ENCODE measurements at places on chromosomes 5 and 9.

DNA sequence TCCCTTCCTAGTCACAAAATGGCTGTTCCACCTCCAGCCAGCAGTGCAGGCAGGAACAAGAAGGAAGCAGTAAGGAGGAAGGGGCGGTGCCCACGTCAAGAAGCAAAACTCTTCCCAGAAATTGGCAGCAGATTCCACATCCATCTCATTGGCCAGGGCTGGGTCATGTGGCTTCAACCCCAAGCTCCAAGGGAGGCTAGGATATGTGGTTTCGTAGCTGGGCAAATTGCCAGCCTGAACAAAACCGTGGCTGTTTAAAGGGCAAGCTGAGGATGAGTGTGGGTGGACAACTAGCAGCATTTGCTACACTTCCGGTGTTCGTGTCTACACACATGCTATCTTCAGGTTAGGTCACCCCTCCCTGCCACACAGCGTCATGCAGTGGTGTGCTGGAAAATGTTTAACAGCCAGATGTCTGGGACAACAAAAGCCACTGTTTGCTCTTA is 92.1 kb upstream of the MAP1B start:
- DNase-seq = peak; percentile 72

- peak; percentile 77 for DNase-seq
These were observed 90.8 kb downstream of the PLPPR1 start for GRCh38 chr9:101119206-101119819.

DNA sequence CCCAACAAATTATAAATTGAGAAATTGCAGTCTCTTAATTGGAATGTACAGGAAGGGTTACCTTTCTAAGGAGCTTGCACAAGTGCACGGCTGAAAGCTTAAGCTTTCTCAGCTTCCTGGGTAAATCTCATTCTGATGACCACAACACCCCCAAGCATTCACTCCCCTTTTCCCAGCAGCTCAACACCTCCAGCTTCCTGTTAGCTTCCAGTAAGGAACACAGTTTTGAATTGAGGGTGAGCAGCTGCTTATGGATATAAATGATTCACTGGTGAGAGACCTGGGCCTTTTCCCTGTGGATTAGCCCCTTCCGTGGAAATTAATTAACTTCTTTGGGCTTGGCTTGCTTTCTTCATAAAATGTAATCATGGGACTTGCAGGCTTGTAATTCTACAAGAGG is 101.2 kb downstream of the SLC28A3 start:
- DNase-seq = no peak

GRCh38 chr5:41247135-41247534 is 33.8 kb upstream of the C6 start:
- no peak for DNase-seq

GRCh38 chr5:172867761-172868435 is 33.8 kb downstream of the ERGIC1 start:
- no peak for DNase-seq

- no peak for DNase-seq
These were observed 156.2 kb upstream of the S1PR3 start for GRCh38 chr9:88835038-88835466.

GRCh38 chr5:171813813-171814490 is 28.3 kb downstream of the SMIM23 start:
- no peak for DNase-seq

GRCh38 chr9:20981486-20981885 is 50.0 kb downstream of the HACD4 start:
- no peak for DNase-seq

DNA sequence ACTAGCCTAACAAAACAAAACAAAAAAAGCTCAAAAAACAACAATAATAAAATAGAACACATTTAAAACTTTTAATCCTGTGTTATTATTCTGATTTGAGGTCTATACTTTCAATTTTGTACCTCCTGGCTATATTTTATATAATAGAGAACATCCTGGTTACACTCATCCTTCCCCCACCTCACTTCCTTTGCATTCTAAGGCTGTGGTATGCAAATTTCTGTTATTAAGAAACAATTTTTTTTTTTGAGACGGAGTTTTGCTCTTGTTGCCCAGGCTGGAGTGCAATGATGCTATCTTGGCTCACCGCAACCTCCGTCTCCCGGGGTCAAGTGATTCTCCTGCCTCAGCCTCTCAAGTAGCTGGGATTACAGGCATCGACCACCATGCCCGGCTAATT is 3.1 kb upstream of the RPL37 start:
- DNase-seq = no peak

DNA sequence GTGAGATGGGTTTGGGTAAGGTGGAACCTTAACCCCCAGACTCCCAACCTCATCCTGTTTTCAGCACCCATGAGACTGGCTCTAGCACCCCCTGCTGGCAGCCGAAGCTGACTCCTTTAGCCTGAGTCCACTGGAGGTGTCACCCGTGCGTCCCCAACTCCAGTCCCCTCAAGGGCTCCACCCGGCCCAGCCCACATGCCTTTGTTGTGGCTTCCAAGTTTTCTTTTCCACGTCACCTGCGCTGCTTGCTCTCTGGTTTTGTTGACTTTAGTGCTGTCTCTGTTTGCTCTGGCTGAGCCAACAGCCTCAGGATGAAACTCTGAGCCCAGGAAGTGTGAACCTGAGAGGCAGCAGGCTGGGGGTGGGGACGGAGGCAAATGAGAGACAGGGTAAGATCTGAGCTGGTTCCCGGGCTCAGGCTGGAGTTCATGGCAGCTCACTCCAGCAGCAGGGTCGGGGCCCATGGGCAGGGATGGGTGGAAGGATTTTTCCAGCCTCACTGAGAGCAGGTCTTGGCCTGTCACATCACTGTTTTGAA is 13.2 kb upstream of the AQP7 start:
- DNase-seq = no peak

DNA sequence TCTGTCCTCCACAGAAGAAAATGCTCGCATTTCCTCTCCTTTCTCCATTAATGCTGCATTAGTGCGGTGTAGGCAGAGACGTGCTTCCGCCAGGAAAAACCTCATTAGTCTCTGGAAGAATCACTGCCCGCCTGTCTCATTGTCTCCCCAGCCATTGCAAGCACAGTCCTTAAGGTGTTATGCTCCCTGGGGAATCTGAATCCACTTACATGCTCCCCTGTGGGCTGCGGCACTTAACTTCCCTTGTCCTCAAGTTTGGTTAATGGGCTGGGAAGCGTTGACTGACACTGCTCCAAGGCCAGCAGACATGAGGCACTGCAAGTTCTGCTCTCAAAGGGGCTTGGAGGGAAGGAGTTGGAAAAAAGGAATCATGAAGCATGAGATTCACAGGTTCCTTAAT is 41.6 kb downstream of the TARS1 start:
- DNase-seq = no peak

DNA sequence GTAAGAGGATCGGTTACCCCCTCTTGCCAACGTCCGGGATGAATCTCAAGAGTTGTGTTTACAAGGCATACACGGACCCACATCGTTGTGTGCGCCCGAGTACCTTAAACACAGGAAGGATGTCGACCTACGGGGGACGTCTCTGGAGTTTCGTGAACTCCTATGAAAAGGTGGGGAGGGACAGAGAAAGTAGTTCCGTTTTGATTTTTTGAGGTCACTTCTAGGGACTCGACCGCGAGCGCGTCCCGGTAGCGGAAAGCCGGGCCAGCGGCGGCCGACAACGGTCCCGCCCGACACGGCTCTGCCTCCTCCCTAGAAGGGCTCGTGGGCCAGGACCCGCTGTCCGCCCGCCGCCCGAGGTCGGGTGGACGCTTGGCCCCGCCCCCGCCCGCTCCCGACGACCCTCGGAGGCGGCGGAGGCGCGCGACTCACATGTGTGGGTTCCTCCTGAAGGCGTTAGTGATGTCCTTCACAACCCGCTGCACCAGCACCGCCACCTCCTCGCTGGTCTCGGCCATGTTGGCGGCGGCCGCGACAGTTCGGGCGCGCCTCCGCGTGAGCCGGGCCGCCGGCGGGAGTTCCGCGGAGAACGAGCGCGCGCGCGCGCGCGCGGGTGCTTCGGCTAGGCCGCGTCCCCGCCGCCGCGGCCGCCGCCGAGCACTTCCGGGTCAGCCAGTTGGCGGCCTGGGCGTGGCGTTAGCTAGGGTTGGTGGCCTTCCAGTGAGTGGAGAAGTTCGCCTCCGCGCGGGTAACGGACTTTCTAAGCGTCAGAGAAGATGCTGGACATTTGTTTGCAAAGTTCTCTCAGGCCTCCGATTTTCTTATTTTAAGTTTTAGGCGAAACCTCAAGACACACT is at the start of gene PTAR1:
Gene PTAR1 (minus strand): TSS at position 591 of the 857 bp plus-strand sequence. CDS start 73 bp downstream, at position 518.
- DNase-seq = peak; percentile 82

DNA sequence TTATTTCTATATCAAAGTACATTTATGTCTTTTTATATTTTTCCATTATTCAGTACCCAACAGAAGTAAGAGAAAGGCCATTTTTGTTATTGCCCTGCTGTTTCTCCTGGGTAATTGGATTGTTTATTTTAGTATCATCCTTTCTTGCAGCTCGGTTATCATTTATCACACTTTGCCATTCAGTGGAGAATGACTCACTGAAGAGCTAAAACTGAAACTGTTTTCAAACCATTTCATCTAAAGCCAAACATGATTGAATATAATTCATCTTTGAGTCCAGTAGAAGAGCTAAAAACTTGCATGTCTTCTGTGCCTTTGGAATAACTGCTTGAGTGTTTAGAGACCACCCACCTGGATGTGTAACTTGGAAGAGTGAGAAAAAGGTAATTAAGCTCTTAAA is 139.5 kb upstream of the PRDM9 start:
- no peak for DNase-seq

DNA sequence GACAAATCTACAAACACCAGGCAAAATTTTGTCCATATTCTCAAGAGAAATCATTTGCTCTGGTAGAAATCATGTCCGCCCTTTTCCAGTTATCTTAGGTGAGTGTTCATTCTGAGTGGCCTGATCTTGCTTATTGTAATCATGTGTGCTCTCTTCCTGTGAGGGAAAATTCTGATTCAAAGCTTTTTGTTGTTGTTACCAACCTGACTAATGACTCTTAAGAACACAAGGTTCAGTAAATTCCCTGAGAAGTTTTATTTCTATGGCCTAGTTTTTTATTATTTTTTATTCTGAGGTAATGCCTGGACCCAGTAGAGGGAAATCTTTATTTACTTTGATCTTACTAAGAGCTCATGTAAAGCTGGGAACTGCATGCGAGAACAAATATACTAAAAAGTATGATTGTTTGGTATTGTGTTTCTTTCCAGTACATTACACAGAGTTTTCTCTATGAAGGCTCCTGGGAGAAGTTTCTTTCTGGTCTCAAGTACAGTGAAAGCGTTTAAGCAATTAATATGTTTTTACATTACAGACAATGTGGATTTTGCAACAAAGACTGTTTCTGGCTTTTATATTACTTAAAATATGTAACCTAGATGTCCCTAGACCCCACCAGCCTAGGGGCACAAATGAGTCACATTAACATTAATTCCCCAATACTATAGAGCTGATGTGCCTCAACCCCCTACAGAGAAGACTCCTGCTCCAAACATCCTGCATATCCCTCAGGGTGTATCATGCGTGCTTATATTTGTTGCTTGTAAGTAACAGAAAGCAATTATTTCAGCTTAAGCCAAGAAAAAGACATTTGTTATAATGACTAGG is 138.1 kb downstream of the TMEM167A start:
- no peak for DNase-seq

GRCh38 chr9:92600462-92601261 is 64.9 kb upstream of the ECM2 start:
- no peak for DNase-seq

GRCh38 chr5:123515904-123516303 is 3.9 kb downstream of the CSNK1G3 start:
- DNase-seq = no peak

- no peak for DNase-seq
These were observed 22.4 kb upstream of the LTC4S start for GRCh38 chr5:179771311-179771895.

DNA sequence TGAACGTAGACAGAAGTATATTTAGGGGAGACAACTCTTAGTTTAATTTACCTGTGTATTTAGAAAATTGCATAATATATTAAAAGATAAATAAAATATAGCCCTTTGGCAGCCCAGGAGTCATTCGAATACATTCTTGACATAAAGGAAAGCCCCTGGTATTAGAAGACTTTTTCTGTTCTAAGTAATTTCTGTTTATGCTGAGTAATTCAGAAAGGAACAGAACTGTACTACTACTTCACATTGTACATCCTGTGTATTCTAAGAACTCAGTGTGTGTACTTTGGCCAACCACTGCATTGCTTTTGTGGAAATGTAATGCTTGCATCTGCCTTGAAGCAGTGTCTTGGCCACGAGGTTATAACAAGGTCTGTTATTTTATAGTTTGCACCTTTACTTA is 136.4 kb downstream of the KDM4C start:
- DNase-seq = no peak

DNA sequence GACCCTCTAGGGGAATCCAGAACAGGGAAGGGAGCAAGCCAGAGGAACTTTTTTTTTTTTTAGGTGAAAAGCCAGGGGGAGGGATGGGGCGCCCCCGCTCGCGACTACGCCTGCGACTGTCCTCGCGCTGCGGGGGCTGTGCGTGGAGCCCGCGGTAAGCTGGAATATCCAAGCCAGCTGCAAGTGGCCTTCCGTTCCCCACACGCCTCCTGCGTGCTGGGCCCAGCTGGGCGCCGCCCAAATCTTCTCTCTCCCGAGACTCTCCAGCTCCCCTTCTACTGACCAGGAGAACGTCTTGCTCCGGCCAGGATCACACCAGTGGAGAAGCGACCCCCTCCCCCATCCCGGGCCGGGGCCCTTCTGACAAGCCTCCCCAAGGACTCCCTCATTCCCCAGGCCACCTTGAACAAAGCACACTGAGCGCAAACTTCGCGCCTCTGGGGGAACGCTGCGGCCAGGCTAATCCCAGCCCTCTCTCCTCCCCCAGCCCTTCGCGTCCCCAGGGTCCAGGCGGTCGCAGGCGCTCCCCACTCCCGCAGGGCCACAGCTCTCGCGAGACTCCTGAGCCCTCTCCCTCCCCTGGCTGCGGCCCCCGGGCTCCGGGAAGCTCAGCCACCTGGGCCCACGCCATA is 6.6 kb downstream of the BARX1 start:
- DNase-seq = no peak

DNA sequence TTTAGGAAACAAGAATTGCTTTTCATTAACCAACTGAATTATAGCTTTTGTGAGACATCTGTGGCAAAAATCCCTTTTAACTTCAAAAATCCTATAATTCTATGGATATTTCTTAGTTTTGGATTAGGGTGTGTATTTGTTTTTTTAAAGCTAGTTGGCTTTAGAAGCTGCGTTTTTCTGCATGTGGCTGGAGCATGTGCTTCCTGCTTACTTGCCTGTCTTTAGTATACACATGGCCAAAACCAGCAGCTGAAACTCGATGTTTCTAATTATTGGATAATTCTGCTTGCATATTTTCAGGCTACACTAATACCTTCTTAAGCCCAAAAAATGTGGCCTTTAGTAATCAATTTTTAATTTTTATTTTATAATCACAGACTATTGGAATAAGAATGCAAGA is 8.9 kb downstream of the RECK start:
- no peak for DNase-seq

DNA sequence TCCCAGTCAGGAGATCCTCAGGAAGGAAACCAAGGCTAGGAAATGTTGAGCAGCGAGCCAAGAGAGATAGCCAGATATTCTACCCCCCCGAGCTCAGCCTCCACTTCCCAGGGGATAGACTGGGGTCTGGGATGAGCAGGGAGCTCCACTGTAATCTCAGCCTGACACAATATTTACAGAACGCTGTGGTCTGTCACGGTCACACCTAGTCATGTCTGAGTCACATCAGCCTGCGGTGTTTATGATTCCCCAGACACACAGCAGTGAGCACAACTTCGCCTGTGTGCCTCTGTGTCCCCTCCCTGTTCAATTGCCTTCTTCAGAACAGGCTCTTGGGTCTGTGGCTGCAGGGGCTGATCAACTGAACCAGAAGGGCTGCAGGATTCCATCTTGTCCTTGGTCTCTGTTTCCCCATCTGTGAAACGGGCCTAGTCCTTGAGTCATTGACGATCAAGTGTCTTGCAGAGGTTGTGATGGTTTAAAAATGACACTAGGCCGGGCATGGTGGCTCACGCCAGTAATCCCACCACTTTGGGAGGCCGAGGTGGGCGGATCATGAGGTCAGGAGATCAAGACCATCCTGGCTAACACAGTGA is 8.6 kb upstream of the PRRX2 start:
- no peak for DNase-seq
